ENCODE measurements at places on chromosomes 1 and 21. TPM values are rescaled to one million over a fixed set of nuclear protein-coding genes. Genes with fewer than 3 reads are reported as not detected.

The RPTN gene
- total RNA-seq, result not detected

The AMY2B gene
- total RNA-seq, result 29.3 TPM

- H3K36me3 ChIP-seq, result no peaks in the 10 kb centered on the region
- H3K27me3 ChIP-seq, result peaks cover 72% of the 10 kb centered on the region
- no peak overlapping the region for H3K4me3 ChIP-seq
- H3K4me1 ChIP-seq, result peaks cover 2% of the 10 kb centered on the region
These were observed 144.7 kb downstream of the NOS1AP start for GRCh38 chr1:162214202-162214601.

GRCh38 chr1:154551474-154551873, 7.0 kb downstream of the UBE2Q1 start:
- H3K4me1 ChIP-seq, result peaks cover 21% of the 10 kb centered on the region
- H3K4me3 ChIP-seq, result no peak overlapping the region
- H3K27me3 ChIP-seq, result no peaks in the 10 kb centered on the region
- no peak for DNase-seq
- H3K36me3 ChIP-seq, result peaks cover 10% of the 10 kb centered on the region

DNA sequence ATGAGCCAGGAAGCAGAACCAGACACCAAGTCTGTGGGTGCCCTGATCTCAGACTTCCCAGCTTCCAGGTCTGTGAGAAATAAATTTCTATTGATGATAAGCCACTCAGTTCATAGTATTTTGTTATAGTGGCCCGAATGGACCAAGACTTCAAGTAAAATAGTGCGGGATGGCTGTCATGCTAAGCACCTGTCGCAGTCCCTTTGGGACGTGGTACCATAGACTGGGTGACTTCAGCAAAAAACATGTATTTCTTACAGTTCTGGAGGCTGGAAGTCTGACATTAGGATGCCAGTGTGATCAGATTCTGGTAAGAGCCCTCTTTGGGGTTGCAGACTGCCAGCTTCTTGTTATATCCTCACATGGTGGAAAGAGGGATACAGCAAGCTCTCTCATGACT, 2.6 kb upstream of the C1orf198 start:
- no peak for DNase-seq
- no peak overlapping the region for H3K4me3 ChIP-seq
- peaks cover 16% of the 10 kb centered on the region for H3K4me1 ChIP-seq
- no peak overlapping the region for H3K27ac ChIP-seq
- H3K27me3 ChIP-seq, result peaks cover 38% of the 10 kb centered on the region

DNA sequence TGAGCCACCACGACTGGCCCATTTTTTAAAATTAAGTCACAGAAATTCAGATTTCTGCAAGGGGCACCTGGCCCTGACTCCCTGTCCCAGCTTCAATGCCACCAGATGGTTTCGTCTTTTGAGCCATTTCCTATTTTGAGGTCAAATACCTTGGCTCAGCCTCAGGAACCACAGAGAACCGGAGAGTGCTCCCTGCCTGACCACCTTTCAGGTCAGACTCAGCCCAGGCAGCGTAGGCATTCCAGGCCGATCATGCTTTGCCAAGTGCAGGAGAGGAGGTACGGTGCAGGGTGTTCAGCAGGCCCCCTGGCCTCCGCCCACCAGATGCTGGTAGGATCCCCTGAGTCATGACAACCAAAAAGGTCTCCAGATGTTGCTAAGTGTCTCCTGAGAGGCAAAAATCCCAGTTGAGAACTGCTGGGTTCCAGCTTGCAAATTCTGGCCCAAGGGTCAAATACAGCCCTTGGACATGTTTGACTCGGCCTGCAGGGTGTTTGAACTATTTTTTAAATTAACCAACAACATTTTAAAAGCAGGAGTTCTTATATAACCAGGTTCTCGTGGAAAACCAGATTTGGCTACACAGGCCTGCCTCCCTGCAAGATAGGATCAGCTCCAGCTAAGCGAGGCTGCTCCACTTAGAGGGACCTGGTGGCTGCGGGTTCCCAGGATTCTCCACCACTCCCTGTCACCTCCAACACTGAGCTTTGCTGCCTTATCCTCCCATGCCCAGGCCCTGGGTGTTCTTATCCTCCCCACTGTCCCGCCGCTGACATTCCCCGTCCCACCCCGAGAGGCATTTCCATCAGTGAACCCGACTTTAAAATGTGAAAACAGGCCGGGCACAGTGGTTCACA, 61.9 kb upstream of the TARDBP start:
- peaks cover 6% of the 10 kb centered on the region for H3K4me1 ChIP-seq
- H3K36me3 ChIP-seq, result peaks cover 6% of the 10 kb centered on the region
- no peak for DNase-seq
- H3K4me3 ChIP-seq, result no peak overlapping the region
- H3K27me3 ChIP-seq, result peaks cover 16% of the 10 kb centered on the region

DNA sequence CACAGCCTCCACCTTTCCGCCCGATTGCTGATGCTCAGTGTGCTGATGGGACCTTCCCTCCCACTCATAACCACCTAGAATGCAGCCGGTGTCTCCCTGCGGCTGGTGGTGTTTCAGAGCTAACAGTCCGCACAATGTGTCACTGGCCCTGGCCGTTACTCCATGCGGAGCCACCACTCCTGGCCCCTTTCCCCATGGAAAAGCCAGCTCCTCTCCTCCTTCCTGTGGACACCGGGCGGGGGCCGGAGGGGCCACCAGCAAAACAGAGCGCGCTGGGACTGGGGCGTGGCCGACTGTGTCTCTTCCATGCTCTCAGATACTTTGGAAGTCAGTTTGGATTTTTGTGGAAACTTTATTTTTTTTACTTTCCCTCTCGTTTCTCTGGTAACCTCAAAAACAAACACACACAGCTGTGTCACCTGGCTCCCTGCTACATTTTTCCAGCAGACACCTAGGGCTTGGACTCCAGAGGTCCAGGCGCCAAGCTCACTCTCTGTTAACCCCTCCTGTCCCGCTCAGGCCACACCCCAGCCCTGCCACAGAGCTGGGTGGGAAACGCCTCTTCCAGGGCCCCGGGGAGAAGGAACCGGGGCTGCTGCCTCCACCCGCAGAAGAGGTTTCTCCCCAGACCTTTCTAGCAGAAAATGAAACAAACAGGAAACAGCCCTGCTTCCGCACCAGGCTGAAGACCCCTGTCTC, 32.5 kb upstream of the COL6A2 start:
- no peak overlapping the region for H3K27ac ChIP-seq
- no peak for DNase-seq
- peaks cover 2% of the 10 kb centered on the region for H3K4me1 ChIP-seq
- peaks cover 3% of the 10 kb centered on the region for H3K36me3 ChIP-seq
- H3K4me3 ChIP-seq, result no peak overlapping the region
- H3K27me3 ChIP-seq, result peaks cover 44% of the 10 kb centered on the region

The THEMIS2 gene
- 72.0 TPM for total RNA-seq

GRCh38 chr1:225808136-225808535, 1.8 kb upstream of the EPHX1 start:
- no peak for DNase-seq
- H3K27me3 ChIP-seq, result peaks cover 4% of the 10 kb centered on the region
- peaks cover 12% of the 10 kb centered on the region for H3K4me1 ChIP-seq
- H3K27ac ChIP-seq, result no peak overlapping the region
- no peak overlapping the region for H3K4me3 ChIP-seq

DNA sequence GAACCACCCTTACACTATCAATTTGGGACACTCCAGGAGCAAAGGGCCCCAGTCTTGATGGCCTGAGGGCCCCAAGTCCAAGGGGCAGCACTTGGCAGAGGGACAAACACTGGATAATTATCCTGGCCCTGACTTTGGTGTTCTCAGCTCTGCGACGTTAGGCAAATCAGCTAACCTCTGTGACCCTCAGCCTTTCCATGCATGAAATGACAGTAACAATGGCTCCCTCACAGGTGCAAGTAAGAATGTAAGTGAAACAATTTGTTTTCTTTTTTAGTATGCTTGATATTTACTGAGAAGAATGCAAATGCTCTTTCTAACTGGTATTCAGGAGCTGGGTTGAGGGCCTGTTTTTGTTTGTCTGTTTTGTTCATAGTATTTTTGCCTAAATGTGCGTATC, 61.6 kb upstream of the PRDX6 start:
- no peaks in the 10 kb centered on the region for H3K27me3 ChIP-seq
- DNase-seq, result no peak
- H3K36me3 ChIP-seq, result peaks cover 5% of the 10 kb centered on the region
- peak overlapping the region; percentile 45 for H3K27ac ChIP-seq
- no peak overlapping the region for H3K4me3 ChIP-seq

The SEC16B gene
- total RNA-seq, result not detected

The VANGL2 gene
- not detected for total RNA-seq

DNA sequence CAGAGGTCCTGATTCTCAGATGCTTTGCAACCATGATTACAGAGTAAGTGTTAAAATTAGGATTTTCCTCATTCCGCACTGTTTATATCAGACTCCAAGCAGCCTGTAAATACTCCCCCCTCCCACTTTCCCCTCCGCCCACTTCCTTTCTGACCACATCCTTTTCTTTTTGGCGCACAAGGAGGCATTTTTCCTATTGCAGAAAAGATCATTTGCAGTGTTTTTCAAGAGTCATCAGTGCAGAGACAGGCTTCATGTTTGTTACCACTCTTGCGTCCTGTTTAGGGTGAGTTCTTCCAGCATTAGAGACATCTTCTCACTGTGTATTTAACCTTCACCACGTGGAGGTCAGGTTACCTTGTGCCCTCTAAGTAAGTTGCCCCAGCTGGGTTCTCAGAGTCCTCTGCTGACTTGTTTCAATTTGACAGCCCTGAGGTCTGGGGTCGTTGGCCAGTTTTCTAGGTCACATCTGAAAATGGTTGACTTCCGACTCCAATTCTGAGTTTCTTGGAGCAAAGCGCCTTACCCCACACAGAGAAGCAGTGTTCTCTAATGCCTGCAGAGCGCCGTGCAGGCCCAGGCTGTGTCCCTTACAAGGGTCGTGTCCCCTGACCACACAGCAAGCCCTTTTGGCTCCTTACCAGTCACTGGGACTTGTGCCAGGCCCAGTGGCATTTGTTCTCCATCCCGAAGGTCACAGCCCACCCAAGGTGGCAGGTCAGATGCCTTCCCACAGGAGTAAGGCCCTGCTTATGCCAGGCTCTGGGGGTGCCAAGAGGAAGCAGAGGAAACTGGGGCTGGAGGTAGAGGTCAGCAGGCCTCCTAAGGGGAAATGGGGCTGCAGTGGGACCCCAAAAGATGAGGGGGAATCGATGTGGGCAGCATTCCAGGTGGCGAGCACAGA, 85.6 kb downstream of the FAM78B start:
- no peak overlapping the region for H3K27ac ChIP-seq
- peaks cover 21% of the 10 kb centered on the region for H3K4me1 ChIP-seq
- DNase-seq, result no peak
- H3K36me3 ChIP-seq, result no peaks in the 10 kb centered on the region

The SRGAP2 gene
- total RNA-seq, result 33.5 TPM

GRCh38 chr1:220943319-220943996, 64.2 kb downstream of the HLX start:
- DNase-seq, result no peak
- H3K4me1 ChIP-seq, result no peaks in the 10 kb centered on the region
- H3K27me3 ChIP-seq, result peaks cover 4% of the 10 kb centered on the region
- H3K27ac ChIP-seq, result no peak overlapping the region

The C8A gene
- total RNA-seq, result not detected

The KRTAP11-1 gene
- total RNA-seq, result not detected

- DNase-seq, result no peak
- H3K27ac ChIP-seq, result peak overlapping the region; percentile 75
- H3K27me3 ChIP-seq, result no peaks in the 10 kb centered on the region
- peaks cover 22% of the 10 kb centered on the region for H3K4me1 ChIP-seq
These were observed 4.3 kb upstream of the TTC22 start for GRCh38 chr1:54805466-54805865.

DNA sequence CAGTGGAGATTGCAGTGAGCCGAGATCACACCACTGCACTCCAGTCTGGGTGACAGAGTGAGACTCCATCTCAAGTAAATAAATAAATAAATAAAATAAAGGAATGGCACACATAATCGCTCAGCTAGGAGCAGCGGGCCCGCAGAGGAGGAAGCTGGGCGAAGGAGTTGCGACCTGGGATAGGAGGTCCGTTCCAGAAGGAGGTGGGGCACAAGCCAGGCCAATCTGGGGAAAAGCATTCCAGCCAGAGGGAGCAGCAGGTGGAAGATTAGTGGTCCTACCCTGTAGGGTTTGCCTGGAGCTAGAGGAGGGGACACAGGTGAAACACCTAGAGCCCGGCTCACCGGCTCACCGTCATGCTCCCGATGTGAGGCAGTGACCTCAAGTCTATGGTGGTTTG, 40.3 kb upstream of the CASZ1 start:
- peaks cover 46% of the 10 kb centered on the region for H3K27me3 ChIP-seq
- no peak overlapping the region for H3K4me3 ChIP-seq
- H3K27ac ChIP-seq, result no peak overlapping the region
- H3K4me1 ChIP-seq, result peaks cover 2% of the 10 kb centered on the region

DNA sequence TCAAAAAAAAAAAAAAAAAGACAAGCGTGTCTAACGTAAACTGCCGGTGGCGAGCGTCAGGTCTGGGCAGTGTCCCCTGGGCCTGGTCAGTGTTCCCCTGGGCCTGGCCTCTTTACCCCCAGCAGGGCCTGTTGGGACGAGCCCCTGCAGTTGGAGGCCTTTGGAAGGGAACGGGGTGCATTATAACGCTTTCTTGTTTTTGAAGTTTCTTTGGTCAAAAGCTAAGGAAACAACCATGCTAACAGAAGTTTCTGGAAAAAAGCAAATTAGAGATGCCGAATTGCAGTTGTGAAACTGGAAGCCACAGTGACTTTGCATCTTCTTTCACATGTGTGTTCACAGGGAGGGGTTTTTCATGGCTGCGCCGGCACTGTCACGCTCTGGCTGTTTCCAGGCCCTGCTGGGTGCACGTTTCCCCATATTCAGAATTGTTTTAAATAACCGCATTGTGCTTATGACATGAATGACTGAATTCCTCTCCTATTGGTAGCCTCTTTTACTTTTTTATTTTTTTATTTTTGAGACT, 16.0 kb downstream of the RRP1 start:
- DNase-seq, result no peak
- no peak overlapping the region for H3K4me3 ChIP-seq
- H3K27ac ChIP-seq, result peak overlapping the region; percentile 60
- H3K4me1 ChIP-seq, result peaks cover 2% of the 10 kb centered on the region
- H3K27me3 ChIP-seq, result no peaks in the 10 kb centered on the region

GRCh38 chr1:192795916-192796618, 12.8 kb upstream of the RGS2 start:
- no peak overlapping the region for H3K4me3 ChIP-seq
- no peak overlapping the region for H3K27ac ChIP-seq
- no peaks in the 10 kb centered on the region for H3K4me1 ChIP-seq
- H3K36me3 ChIP-seq, result peaks cover 2% of the 10 kb centered on the region
- DNase-seq, result no peak

The OR2T29 gene
- not detected for total RNA-seq

DNA sequence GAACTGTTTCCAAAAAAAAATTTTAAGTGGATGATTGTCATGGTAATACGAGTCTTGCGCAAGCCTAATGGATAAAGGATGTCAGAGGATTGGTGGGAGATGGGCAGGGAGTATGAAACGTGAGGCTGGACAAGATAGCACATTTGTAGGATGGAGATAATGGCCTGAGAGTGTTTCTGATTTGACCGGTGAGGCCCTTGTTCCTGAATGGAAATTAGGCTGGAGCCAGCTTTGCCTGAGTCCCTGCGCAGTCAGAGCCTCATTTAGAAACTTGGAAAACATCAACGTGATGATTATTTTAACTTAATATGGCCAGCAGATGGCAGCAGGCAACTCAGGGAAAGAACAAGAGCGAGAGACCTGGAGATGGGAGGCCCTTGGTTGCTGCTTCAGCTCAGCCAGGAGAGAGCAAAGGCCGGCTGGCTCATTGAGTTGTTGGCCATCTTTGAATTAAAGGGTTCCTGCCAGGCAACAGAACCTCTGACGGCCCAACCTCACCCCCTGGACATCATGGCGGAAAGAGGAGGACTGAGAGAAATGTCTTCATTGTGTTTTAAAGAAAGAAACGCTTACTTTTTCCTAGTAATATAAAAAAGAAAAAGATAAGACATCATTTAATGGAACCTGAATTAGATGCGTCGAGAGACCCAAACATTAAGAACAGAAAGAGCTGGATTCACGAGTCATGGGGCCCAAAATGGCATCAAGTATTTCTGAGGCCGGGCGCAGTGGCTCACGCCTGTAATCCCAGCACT, 80.3 kb downstream of the SELENOF start:
- H3K36me3 ChIP-seq, result no peaks in the 10 kb centered on the region
- H3K4me1 ChIP-seq, result peaks cover 4% of the 10 kb centered on the region
- H3K27me3 ChIP-seq, result no peaks in the 10 kb centered on the region
- no peak overlapping the region for H3K4me3 ChIP-seq

Data from T-helper 17 cell (primary cell).